ENCODE measurements at places on chromosomes 1 and 21. TPM values are rescaled to one million over a fixed set of nuclear protein-coding genes. Genes with fewer than 3 reads are reported as not detected.

The PRAMEF17 gene
- not detected for total RNA-seq

GRCh38 chr1:226874579-226875425 is 4.4 kb downstream of the PSEN2 start:
- H3K27me3 ChIP-seq: no peaks in the 10 kb centered on the region
- DNase-seq: no peak
- H3K4me1 ChIP-seq: peaks cover 16% of the 10 kb centered on the region
- no peak overlapping the region for H3K4me3 ChIP-seq
- no peak overlapping the region for H3K27ac ChIP-seq

DNA sequence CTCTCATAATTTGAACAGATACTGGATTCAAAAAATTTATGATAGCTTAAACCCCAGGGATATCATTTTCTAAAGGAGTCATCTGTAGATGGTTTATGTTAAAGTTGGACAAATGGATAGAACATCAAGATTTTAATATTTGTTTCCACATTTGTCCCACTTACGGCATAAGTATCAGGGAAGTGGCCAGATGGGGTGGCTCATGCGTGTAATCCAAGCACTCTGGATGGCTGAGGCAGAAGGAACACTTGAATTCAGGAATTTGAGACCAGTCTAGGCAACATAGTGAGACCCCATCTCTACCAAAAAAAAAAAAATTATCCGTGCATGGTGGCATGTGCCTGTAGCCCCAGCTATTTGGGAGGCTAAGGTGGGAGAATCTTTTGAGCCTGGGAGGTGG is 229.1 kb downstream of the GPR52 start:
- H3K4me1 ChIP-seq: no peaks in the 10 kb centered on the region
- H3K36me3 ChIP-seq: no peaks in the 10 kb centered on the region
- H3K27me3 ChIP-seq: no peaks in the 10 kb centered on the region
- no peak overlapping the region for H3K4me3 ChIP-seq

DNA sequence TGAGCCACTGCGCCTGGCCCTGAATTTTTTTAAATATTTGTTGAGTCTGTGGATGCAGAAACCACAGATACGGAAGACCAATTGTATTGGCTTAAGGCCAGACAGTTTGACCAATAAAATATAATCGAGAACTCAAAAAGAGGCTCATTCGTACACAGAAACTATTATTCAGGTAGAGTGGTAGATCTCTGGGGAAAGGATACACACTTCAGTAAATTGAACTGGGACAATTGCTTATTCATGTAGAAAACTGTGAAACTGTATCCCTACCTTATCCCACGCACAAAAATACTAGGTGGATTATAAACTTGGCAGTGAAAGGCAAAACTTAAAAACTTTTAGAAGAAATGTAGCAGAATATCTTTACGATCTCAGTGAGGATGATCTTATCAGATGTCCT is 25.0 kb upstream of the SHE start:
- DNase-seq: no peak
- peaks cover 6% of the 10 kb centered on the region for H3K27me3 ChIP-seq
- H3K4me1 ChIP-seq: no peaks in the 10 kb centered on the region
- no peak overlapping the region for H3K4me3 ChIP-seq

GRCh38 chr1:221429264-221429663 is 312.6 kb downstream of the DUSP10 start:
- H3K27ac ChIP-seq: no peak overlapping the region
- H3K4me3 ChIP-seq: no peak overlapping the region
- peaks cover 13% of the 10 kb centered on the region for H3K4me1 ChIP-seq
- peaks cover 5% of the 10 kb centered on the region for H3K27me3 ChIP-seq
- no peaks in the 10 kb centered on the region for H3K36me3 ChIP-seq

GRCh38 chr1:2086446-2087078 is 36.4 kb downstream of the PRKCZ start:
- H3K36me3 ChIP-seq: peaks cover 7% of the 10 kb centered on the region
- H3K4me3 ChIP-seq: no peak overlapping the region
- H3K4me1 ChIP-seq: no peaks in the 10 kb centered on the region
- H3K27ac ChIP-seq: no peak overlapping the region
- no peak for DNase-seq

Measured in progenitor cell of endocrine pancreas (in vitro differentiated cells).